ENCODE measurements at places on chromosomes 2 and 18. TPM values are rescaled to one million over a fixed set of nuclear protein-coding genes. Genes with fewer than 3 reads are reported as not detected.

GRCh38 chr2:237923481-237924163, 43.2 kb upstream of the UBE2F start:
- peak; percentile 61 for DNase-seq

- no peak for DNase-seq
These were observed 8.6 kb upstream of the MREG start for GRCh38 chr2:216021768-216022565.

DNA sequence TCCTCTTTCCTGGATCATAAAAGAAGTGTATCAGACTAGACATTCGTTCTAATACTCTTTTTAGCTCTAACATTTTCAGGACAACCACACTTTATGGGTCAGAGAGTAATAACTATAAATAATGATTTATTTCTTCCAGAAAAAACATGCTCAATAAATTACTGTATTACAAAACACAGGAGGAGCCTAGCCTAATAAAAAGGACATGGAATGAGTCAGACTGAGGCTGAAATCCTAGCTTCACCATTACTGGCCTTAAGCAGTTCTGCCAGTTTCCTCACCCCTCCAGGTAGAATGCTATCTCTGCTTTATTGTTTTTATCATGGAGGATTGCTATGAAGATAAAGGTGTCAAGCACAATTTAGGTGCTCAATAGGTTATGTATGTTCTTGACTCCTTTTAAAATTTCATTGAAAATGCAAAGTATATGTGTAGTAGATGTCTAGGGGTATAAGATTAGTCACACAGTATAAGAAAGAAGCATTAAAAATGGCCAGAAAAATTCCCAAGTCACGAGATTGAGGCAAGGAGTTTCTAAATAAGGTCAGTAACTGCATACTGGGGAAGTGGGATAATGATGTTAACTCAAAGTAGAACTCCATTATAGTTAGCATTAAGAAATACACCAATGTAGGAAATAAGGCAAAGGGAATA, 105.5 kb upstream of the NEUROD1 start:
- no peak for DNase-seq

DNA sequence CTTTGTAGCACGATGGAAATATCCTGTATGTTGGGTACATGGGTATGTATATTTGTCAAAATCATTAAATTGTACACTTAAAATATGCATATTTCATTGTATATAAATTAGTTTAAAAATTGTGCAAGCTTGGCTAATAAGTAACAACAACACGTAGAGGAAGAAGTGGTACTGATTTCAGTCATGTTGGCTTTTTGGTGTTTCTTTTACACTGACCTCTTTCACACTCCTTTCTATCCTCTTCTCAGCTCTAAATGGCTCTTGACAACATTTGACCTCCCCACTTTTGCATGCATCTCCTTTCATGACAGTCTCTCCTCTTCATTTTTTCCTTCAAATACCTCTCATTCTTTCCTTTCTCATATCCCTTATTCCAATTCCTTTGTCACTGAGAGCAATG, 801.4 kb upstream of the ZEB2 start:
- DNase-seq: no peak

DNA sequence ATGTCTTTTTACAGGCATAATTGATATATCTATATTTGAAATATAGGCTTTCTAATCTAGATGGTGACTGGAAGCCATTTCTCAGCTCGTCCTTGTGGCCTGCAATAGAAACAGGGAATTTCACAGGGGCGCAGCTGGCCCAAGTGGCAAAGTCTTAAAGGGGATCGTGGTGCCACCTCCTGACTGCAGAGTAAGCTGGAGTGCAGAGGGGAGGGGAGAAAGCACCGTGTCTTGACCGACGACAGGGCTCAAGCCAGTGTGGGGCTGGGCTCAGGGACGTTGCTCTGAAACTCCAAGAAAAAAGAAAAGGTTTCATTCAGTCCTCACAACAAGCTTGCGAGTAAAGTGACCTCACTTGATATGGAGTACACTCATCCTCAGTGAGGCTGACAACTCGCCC, 255.1 kb downstream of the DCDC2C start:
- DNase-seq: no peak

GRCh38 chr2:45839508-45840251, 188.2 kb downstream of the PRKCE start:
- DNase-seq: no peak

DNA sequence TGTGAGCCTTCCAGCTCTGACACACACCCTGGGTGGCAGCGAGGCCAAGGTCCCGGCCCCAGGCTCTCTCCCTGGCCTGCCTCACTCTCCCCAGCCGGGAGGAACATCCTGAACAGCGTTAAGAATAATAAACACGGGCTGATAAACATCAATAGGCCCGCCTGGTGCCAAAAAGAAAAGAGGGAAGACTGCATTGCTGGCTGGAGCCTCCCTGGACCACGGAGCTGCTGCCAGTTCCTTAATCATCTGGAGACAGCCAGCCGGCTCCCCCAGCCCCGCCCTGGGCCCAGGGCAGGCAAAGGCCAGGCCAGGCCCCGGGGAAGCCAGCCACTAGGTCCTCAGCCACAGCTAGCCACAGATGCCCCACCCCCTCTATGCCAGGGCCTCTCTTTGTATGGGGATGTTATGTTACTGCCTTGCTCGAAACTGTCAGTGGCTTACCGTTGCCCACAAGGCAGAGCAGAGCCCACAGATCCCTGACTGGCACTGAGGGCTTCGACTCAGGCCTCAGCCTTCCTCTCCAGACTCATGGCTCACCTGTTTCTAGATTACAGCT, 293.7 kb downstream of the DYSF start:
- no peak for DNase-seq

DNA sequence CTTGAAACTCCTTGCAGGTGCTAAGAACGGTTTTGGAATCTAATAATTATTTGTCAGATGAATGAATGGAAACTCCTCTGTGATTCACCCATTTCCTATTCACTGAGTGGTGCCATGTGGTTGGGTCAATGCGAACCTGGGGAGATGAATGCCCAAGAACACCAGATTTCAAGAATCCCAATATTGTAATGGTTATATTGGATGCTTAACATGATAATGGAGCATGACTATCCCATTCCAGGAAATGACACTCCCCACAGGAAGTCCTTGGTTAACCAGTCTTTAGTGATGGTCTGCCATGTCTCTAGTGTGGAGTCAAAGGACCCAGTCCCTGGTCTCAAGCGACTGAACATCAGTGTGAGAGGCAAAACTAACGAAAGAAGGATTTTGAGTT, 67.9 kb upstream of the ST3GAL5 start:
- DNase-seq: no peak

GRCh38 chr2:216994353-216994854, 134.5 kb upstream of the TNP1 start:
- DNase-seq: no peak

DNA sequence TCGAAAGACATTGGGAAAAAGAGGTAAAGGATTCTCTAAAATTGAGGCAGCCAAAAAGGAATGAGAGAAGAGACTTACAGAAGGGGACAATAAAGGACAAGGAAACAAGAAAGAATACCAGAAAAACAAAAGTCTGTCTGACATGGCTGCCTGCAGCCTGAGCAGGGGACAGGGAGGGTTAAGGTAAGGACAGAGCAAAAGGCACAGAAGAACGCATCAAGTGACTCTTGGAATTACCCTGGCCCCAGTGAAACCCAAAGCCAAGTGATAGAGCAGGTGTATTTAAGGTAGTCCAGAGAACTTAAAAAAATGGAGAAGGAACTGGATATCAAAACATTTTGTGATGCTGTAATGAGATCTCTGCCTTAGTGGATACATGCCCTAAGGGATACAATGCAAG, 47.1 kb upstream of the XIRP2 start:
- DNase-seq: no peak

DNA sequence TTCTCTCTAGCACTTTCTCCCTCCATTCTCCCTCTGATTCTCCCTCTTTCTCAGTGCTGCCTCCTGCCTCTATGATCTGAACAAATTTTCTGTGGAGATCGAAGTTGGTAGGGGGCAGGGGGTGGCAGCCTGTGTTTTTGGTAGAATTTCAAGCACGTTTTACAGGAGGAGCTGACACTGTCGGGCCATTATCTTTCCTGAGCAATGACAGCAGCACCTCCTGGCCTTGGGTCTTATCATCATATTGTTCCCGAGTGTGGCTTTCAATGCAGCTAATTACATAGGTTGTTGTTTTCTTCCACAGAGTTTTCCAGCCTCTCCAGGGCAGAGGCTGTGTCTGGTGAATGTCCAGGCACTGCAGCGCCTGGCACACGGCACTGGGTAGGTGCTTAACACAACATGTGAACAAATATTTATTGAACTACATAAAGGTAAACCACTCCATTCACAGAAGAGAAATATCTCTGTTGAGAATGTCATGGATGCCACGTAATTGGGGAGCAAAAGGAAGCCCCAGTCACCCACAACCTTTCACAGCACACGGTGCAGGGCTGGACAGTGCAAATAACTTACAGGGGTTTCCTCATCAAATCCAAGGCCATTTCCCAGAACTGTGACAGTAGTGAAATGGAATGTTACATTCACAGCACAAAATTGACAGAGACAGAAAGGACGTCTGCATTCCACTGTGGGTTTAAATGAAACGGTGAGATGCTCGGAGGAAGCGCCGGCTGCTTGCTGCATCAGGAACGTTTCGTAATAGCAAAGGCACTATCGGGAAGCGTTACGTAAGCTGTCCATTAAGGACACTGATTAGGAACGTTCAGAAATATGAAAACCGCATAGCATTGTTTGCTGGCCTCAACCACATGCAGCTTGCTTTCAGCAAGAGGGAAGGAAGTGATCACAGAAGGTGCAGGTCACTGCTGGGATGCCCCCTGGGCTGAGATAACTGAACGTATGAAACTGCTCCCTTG, 6.5 kb upstream of the KCNG2 start:
- DNase-seq: peak; percentile 83

GRCh38 chr2:88067189-88067588, 436 bp upstream of the SMYD1 start:
- no peak for DNase-seq

- DNase-seq: no peak
These were observed 237.5 kb downstream of the NOL4 start for GRCh38 chr18:33987206-33987605.

DNA sequence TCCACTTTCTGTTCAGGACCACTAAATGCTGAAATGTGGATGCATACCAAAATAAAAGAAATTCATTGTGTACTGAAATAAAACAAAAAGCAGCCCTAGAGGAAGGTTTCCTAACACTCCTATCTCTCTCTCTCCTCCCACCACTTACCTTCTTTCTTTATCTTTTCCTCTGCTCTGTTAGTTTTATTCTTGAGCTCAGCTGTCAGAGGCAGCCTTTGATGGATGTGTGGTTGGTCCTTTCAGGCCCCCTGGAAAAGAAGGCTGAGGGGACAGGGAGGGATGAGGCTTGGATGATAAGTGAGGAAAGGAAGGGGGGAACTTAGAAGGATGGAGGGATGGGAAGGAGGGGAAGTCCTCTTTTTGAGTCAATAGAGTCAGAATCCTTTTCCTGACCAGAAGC, 47.6 kb downstream of the DHRS9 start:
- no peak for DNase-seq

DNA sequence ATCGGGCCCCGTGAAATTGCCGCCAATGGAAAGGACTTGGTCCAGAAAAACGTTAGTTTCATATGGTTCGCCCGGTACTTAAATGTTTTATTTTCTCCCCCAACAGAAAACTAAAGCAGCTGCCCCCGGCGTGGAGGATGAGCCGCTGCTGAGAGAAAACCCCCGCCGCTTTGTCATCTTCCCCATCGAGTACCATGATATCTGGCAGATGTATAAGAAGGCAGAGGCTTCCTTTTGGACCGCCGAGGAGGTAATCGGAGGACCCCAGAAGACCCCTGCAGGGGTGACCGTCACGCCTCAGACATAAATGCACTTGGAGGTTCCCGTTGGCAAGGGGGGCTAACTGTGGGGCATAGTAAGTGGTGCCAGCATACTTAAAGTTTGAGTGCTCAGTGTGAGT, 742 bp downstream of the RRM2 start:
- no peak for DNase-seq

GRCh38 chr18:56390626-56391025, 247.8 kb downstream of the TXNL1 start:
- DNase-seq: no peak

DNA sequence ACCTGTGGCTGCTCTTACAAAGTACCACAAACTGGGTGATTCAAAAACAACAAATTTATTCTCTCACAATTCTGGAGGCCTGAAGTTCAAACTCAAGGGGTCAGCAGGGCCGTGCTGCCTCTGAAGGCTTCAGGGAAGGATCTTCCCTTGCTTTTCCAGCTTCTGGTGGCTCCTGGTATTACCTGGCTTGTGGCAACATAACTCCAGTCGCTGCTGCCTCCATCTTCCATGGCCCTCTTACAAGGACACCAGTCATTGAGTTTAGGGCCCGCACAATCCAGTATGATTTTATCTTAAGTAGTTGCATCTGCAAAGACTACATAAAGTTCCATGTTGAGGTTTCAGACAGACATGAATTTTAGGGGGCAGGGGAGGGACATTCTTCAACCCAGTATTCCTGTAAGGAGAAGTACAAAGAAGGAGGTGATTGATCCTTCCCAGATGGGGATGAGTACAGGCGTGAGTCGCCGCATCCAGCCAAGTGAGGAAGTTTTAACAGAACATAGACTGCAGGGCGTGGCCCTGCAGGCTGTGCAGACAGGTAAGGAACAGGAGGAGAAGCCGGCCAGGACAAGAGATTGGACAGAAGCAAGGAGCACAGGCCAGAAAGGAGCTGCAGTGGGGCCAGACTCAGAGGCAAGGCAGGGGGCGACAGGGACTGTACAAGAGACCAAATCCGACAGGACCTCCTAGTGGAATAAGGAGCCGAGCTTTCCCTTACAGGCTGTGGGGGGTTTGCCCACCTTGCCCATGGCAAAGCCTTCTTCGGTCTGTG, 44.4 kb upstream of the BZW1 start:
- no peak for DNase-seq

- DNase-seq: no peak
These were observed 6.9 kb downstream of the ALLC start for GRCh38 chr2:3664925-3665324.

DNA sequence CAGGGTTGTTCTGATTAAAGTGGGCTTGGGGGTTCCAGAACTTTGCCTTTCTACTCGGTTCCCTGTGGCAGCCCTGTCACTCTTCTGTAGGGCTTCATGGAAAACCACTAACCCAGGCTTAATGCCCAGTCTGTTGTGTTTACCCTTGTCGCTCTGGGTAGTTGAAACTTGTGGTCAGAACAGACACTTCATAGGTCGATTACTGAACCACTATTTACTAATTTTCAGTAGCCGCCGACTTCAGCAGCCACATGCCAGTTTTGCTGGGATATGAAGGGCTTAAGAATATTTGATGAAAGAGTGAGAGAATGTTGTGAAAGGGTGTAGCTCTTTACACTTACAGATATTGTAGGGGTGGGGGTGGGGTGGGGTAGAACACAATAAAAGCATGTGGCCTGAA, 362.3 kb downstream of the RND3 start:
- no peak for DNase-seq

The ANKRD30B gene
- not detected for total RNA-seq

The CASP10 gene
- total RNA-seq: 40.7 TPM

The IL1R1 gene
- 7.2 TPM for total RNA-seq

The MYO1B gene
- 96.8 TPM for total RNA-seq

The SCN9A gene
- total RNA-seq: 0.51 TPM

The ACMSD gene
- not detected for total RNA-seq

The CERKL gene
- not detected for total RNA-seq

The SIX3 gene
- total RNA-seq: not detected

All from dermis microvascular lymphatic vessel endothelial cell (primary cell).